Fibroblast of skin of scalp (primary cell): ENCODE measurements at places on chromosomes 7 and 10.

- no peak for DNase-seq
Measured at GRCh38 chr7:135791543-135792362, 43.1 kb upstream of the FAM180A start.

DNA sequence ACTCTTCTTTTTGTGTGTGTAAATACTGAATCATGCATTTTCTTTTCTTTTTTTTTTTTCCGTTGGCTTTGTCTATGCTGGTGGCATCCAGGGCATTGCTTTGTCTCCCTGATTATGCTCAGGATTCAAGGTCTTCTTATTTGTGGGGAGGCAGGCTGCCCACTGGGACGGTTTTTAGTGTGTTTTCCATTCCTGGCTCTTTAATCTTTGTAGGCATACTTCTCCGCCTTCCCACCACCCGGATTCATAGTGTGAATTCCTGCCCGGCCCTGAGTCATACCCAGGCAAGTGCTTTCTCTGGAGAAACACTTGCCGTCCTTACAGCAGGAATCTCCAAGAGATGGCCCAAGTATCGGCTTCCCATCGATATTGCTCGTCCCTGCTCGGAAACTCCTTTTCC is 5.2 kb downstream of the ZNF655 start:
- DNase-seq, result peak; percentile 90

DNA sequence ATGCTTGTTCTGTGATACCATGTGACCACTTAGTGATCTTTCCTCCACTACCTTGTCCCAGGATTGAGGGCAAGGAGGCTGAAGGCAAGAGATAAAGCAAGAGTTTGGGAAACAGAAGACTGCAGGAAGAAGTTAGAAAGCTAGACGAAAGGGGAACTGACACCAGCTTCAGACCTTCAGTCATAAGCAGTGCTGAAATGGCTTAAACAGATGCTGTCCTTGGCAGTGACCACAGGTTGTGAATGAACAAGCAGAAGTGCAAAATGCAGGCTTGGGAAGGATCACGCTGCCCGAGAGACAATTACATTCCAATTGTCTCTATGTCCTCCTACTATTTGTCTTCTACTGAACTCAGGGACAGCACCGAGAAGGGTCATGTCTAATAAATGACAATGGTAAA is 704.9 kb upstream of the AUTS2 start:
- no peak for DNase-seq

DNA sequence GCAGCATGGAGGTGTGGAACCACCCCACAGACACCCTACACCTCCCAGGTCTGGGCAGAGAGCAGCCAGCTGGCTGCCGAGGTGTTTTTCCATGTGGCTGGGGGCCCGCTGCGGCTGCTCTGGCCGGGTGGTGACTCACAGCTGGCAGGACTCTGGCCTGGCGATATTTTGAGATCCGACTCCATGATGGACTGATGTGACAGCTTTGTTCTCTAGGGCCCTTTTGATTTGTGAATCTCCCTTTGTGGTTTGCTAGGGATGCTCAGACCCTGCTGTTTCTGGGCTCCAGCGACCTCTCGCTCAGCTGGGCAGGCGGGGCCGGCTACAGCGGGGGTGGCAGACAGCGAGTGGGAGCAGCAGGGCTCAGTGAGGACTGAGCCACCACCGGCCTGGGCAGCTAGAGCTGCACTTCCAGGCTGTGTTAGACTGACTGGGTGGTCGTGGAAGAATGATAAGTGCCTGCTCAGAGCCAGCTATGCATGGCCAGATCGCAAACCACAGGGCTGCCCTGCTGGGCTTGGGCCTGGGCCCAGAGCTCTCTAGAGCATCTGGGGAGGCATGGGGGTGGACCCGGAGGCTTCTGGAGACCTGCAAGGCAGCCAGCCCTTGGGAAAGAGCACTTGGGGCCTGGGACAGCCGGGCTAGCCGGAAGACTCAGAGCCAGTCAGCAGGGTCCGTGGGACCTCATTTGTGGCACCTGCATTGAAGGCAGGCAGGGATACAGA is 46.2 kb upstream of the GDF10 start:
- DNase-seq, result peak; percentile 68

DNA sequence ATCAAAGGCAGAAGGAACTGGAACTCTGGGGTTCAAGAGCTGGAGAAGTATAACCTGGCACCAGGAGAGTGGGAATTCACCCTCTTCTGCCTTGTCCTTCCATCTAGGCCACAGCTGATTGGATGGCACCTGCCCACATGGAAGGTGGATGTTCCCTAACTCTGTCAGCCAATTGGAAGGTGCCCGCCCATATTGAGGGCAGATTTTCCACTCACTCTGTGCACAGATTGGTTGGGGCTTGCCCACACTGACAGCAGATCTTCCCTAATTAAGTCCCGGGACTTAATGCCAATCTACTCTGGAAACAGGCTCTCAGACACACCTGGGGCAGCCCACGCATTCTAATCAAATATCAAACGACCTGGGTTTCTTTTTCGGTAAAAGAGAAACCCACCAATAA is 1142.3 kb upstream of the CELF2 start:
- no peak for DNase-seq

DNA sequence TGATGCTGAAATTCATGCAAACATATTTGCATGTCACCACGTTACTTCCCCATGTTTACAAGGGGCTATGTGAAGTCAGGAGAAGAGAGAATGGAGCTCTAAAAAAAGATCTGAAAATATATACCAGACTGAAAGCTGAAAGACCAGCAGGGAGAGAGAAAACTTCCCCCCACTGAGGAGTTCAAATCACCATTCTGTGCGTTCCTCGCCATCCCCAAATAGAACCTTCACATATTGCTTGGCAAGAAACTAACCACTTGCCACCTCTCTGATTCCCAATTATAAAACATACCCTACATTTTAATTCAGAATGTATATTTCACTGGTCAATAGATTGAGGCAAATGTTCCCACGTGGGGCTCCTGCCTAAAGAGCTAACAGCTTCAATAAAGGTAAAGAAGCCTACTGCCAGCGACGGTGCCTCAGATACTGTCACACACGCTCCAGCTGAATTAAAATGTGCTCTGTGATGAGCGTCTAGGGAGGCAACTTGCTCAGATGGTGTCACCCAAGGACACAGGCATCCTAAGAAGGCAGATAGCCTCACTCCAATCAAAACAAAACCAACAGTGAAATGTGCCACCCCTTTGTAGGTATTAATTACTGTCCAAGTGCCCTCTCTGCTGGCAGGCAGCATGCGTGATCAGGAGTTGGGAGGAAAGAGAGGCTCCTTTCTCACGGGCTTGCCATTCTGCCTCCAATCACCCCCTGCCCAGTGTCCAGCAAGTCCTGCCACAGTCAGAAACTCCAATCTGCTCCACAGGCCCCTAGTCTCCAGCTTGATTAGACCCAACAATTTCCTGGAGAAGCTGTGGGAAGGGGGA is 298.2 kb downstream of the GRID1 start:
- no peak for DNase-seq

- DNase-seq, result no peak
Measured at GRCh38 chr10:86706401-86706841, 38.1 kb downstream of the LDB3 start.

- peak; percentile 35 for DNase-seq
Measured at GRCh38 chr10:24208661-24209431, at the start of gene KIAA1217. Gene KIAA1217, plus strand, starts transcription at chr10:24209138. Its CDS starts 56 bp downstream, at chr10:24209194.

- DNase-seq, result peak; percentile 100
Measured at GRCh38 chr7:13920053-13920697, 69.3 kb downstream of the ETV1 start.

- DNase-seq, result peak; percentile 50
Measured at GRCh38 chr10:44627591-44628354, 242.9 kb upstream of the CXCL12 start.

DNA sequence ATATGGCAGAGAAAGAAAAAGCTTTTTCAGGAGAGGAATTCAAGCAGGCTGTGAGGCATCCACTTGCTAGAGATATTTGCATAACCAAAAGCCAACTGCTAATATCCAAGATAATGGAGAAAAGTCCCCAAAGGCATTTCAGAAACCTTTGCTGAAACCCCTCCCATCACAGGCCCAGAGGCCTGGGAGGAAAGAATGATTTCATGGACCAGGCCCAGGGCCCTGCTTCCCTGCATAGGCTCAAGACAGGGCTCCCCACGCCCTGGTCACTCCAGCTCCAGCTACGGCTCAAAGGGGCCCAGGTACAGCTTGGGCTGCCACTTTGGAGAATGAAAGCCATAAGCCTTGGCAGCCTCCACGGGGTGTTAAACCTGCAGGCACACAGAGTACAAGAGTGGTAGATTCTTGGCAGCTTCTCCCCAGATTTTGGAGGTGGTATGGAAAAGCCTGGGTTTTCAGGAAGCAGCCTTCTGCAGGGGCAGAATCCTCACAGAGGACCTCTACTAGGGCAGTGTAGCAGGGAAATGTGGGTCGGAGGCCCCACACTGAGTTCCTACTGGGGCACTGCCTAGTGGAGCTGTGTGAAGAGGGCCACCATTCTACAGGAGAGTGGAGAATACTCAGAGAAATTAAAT is 5.6 kb upstream of the RSU1 start:
- DNase-seq, result no peak

DNA sequence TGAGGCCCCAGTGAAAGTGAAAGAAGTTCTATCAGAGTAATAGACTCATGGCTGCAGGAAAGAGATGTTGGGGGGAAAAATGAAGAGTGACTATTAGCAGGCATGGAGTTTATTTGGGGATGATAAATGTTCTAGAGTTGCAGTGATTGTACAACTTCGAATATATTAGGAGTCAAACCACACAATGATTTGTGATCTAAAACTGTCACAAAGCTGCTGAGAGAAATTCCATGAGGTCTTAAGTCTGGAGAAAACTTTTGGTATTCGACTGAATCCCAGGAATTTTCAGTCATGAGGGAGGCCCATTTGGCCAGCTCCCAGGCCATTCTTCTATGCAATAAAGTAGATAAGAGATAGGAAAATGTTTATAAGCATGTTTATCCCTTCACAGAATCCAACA is 55.9 kb upstream of the UNC5B start:
- peak; percentile 8 for DNase-seq

DNA sequence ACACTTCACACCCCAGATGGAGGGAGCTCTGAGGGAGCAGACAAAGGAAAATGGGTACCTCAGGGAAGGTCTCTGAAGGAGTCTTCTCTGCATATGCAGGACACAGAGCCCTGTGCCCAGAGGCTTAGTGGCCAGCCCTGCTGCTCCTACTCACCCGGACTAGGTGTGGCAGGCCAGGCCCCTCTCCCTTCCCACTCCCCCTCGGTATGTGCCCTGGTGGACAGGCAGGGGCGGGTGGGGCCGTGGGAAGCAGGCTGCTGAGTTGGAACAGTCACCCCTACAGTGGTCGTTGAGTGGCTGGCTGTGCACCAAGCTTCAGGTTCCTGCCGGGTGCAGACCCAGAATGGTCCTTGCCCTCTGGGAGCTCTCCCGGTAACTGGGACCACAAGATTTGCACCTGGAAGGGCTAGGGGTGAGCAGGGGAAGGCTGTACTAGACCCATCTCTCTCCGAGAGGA is 68.6 kb downstream of the ZMIZ1 start:
- DNase-seq, result no peak

DNA sequence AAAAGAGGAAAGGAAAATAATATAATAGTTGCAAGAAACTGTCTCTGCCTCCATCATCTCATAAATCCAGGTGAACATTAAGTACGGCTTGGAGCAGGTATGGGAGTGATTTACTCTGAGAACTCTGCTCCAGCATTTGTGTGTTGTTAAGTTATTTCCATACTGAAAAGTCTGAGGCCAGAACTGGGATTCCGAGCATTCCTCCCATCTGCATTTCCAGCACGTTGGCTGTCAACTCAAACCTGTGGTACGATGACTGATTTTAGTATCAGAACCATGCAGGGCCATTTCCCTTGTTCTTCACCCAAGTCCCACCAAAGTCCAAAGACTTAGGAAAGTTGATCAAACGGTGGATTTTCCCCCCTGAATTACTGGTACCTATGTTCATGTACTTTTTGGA is 104.9 kb downstream of the CREB5 start:
- DNase-seq, result no peak

DNA sequence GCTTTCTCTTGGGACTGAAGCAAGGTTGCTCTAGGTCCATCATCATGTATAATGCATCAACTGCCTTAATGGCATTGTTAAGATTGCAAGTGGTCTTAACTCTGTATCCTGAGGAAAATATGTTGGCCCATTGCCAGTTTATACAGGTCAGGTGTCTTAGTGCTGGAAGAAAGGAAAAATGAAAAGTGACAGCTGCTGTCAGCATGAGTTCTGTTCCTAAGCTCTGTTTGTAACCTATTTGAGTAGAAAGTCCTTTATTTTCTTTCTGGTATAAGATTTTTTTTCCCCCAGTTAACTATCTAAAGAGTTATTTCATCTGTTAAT is 127.2 kb downstream of the SRI start:
- no peak for DNase-seq

DNA sequence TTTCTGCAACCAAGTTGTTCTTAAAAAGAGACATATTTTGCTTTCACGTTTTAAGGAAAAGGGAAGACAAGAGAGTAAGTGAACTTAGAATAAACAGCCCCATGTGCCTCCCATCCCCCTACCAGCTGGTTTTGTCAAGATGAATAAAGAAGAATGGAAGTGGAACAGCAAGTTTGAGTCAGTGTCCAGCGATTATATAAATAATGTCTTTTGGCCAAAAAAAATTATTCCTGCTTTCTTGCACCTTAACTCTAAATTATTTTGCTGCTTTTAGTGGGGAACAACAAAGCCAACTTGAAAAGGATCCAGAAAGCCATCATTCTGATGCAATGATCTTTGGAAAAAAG is 82.4 kb upstream of the TRIL start:
- no peak for DNase-seq

GRCh38 chr10:105585753-105586152 is 944.7 kb downstream of the SORCS3 start:
- peak; percentile 38 for DNase-seq

- no peak for DNase-seq
Measured at GRCh38 chr7:53984776-53985175, 557.4 kb upstream of the VSTM2A start.

GRCh38 chr10:13567030-13567429 is 19.7 kb upstream of the PRPF18 start:
- DNase-seq, result no peak

- DNase-seq, result no peak
Measured at GRCh38 chr10:70188768-70189167, 18.5 kb upstream of the SAR1A start.

DNA sequence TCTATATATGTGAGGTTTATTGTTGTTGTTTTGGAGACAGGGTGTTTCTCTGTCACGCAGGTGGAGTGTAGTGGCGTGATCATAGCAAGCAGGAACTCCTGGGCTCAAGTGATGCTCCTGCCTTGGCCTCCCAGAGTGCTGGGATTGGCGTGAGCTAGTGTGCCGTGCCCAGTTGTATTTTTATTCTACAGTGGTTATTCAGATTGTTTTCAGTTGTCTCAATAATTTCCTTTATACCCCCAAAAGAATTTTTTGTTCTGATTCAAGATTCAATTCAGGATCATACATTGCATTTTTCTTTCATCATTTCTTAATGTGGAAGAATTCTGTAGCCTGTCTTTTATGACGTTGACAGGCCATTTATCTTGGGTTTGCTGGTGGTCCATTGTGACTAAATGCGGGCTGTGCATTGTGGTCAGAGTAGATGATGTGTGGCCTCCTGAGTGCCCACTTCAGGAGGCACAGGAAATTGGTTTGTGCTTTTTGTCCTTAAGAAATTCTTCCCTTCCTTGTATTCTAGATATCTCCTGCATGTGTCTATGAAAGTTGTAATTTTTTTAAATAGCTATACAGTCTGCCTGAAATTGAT is 22.9 kb downstream of the RBM33 start:
- peak; percentile 55 for DNase-seq

- DNase-seq, result peak; percentile 76
Measured at GRCh38 chr10:72564596-72564995, 61.3 kb downstream of the MICU1 start.
